ENCODE measurements at places on chromosomes 3 and 15.

DNA sequence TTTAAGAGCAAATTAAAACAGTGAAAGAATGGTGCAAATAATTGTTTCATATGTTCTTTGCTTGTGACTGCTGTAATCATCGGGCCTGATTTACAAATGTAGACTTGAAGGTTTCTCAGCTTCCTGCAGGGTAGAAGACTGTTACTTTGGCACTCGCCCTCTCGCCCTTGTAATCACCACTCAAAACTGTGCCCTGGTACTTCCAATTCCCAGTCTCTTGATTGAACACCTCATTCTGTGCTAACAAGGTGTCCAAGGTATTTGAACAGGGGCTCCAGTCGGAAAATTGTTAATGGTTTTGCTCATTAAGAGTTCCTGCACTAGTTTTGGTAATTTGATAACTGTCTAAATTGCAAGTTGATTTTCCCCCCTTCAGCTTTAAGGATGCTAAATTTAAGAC, 209.5 kb downstream of the ZIC1 start:
- no peak for DNase-seq

- no peak for DNase-seq
These were observed 65.8 kb upstream of the LEKR1 start for GRCh38 chr3:156760333-156760732.

DNA sequence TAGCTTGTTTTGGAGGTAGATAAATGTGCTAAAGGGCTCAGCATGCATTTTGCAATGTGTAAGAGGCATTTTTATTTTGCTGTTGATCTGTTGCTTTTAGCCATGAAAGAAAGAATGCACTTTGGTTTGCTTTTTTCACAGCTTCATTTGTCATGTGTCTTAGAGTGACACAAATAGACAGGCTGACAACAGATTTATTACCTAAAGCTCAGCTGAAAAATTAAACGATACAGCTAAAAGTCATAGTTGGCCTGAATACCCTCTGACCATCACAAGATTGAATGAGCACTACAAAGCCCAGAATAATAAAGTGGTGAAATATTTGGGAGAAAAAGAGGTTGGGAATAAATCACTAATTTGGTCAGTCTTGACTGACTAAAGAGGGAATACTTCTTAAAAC, 723.1 kb downstream of the CADM2 start:
- no peak for DNase-seq

- DNase-seq = no peak
These were observed 28.5 kb upstream of the DCUN1D1 start for GRCh38 chr3:183008800-183009199.

GRCh38 chr3:103371411-103371810, 936.6 kb downstream of the ZPLD1 start:
- DNase-seq = no peak

DNA sequence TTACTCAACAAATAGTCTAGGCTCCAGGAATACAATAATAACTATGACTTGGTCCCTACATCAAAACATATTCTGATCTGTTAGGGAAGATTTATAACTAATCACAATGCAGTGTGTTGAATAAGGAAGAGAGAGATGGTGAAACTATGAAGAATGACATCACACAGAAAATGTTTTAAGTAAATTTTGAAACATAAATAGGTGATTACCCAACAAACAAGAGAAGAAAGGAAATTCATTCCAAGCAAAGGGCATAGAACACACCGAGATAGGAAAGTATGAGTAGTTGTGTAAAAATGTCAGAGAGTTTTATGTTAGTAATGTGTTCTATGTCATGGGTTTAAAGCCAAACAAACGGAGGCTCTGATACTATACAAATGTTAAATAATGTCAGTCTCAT, 13.4 kb downstream of the SEC62 start:
- DNase-seq = no peak

DNA sequence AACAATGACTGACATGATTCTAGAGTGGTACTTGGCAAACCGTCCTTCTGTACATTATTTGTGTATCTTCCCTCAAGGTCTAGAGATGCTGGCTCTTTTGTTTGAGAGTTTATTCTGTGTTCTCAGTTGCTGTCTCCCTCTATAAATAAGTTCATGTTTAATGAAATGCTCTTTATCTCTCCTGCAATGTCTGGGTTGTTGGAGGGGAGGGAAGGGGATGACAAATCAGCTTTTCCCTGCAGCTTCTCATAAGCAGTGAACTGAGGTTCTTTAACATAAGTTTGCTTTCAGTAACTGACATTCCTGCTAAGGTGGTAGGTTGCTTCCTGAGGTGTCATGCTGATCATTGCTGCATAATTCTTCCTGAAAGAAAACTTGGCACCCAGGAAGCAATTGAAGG, 21.8 kb downstream of the ITPR1 start:
- no peak for DNase-seq

- no peak for DNase-seq
These were observed 197.6 kb downstream of the MINAR1 start for GRCh38 chr15:79629687-79630086.

DNA sequence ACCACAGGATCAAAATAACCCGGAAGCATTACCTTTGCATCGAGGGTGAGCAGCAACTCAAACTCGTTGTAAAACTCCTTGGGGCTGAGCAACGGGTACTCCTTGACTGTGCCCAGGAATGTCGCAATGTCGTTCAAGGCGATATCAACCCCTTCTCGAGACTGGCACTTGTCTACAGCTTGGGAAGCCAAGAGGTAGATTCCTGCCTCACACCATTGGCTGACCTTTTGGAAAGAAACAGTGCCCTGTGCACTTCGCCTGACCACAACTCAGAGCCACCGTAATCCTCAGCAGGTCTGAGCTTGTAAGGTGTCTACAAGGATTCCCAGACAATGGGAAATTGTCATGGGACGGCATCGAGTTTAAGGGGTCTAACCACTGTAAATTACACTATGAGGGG, 43.9 kb downstream of the B3GNT5 start:
- no peak for DNase-seq

DNA sequence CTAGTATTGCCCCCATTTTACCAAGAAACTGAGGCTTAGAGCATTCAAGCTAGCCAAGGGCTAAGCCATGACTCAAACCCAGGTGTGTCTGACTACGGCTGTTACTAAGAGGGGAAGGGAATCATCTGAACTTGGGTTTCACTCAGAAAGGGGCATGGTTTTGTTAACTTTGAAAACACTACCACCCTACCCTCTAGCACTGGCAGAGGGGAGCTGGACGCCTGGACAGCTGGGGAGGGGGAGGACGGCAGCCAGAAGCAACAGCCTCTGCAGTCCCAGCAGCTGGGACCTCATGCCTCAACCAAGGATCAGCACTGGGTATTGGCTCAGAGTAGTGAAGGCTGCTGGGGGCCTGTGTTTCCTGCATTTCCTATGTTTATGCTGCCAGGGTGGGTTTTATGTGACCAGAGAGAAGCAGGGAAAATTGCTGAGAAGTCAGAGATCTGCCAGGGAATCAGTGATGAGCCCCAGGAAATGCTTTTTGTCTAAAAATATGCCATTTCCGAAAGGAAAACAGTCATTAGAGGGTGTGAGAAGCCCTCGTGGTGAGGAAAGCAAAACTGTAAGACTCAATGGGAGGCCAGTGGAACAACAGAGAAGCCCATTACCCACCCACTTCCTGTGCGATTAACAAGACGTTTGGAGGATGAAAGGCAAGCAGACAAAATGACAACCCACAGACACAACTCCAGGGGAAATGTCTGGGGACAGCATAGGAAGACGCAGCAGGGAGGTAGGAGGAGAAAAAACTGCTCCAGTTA, 41.2 kb downstream of the LIPC start:
- DNase-seq = peak; percentile 50

GRCh38 chr15:68085052-68085451, 30.9 kb downstream of the PIAS1 start:
- no peak for DNase-seq

- no peak for DNase-seq
These were observed 15.8 kb upstream of the STIMATE start for GRCh38 chr3:52912885-52913731.

- DNase-seq = no peak
These were observed 247.8 kb downstream of the ALCAM start for GRCh38 chr3:105614288-105615030.

DNA sequence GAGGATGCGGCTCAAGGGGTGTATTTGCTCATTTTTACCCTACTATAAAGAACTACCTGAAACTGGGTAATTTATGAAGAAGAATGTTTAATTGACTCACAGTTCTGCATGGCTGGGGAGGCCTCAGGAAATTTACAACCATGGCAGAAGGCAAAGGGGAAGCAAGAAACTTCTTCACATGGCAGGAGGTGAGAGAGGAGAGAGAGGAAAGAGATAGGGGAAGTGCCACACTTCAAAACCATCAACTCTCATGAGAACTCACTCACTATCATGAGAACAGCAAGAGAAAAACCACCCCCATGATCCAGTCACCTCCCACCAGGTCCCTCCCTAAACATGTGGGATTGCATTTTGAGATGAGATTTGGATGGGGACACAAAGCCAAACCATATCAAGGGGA, 192.7 kb downstream of the DIPK2A start:
- no peak for DNase-seq

GRCh38 chr15:38624244-38625205, 59.9 kb upstream of the RASGRP1 start:
- no peak for DNase-seq

GRCh38 chr3:173547070-173547469, 149.5 kb downstream of the NLGN1 start:
- DNase-seq = no peak

- DNase-seq = peak; percentile 19
These were observed 725.5 kb upstream of the ARRDC4 start for GRCh38 chr15:97234851-97235610.

- peak; percentile 66 for DNase-seq
These were observed 4.2 kb downstream of the FURIN start for GRCh38 chr15:90872486-90873184.

DNA sequence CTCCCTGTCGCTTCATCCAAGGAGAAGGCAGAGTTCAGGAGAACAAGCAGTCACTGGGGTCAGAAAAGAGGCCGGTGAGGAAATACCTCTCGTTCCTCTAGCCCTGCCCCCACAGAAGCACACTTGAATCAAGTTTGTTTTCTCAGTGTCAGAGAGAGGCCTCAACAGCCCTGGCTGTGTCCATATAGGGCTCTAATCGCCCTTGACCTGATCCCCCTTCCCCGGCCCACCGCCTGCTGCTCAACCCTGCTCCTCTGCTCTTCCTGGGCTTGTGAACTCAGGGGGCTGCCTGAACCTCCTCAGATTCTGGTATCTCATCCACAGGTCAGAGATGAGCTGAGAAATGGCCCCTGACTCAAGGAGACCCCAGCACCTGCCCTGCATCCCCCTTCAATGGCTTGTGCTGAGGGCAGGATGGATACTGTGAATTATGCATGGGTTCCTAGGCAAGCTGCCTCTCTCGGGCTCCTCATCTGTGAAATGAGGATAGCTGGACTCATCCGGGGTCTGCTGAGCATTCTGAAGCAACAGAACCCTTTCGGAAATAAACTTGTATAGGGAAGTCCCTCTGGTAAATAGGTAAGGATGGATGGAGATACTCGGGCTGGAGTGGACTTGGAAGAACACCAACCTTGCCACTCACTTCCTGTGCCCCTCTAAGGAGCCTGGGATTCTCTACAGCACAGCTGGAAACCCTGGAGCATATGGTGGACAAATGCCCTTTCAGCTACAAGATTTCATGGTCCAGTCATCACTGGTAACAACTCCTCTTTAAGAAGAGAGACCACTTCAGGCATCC, 147.5 kb downstream of the STT3B start:
- DNase-seq = no peak

DNA sequence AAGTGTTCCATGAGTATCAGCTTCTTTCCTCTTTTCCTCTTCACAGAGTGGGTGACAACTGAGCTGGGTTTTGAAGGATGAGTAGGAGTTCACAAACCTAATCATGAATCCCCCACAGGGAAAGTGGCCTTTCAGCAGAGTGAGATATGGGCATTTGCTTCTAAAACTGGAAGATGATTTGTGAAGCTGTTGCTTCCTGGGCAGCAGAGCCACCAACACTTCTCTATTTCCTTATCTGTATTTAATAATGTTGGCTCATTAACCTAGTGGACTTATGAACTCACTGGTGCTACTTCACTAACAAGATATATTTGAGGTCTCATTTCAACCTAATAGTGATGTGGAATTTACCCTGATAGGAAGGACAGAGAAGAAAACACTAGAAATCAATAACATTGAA, 152.8 kb downstream of the SYNPR start:
- no peak for DNase-seq

- DNase-seq = no peak
These were observed 871.0 kb upstream of the CFAP20DC start for GRCh38 chr3:59920822-59921221.

DNA sequence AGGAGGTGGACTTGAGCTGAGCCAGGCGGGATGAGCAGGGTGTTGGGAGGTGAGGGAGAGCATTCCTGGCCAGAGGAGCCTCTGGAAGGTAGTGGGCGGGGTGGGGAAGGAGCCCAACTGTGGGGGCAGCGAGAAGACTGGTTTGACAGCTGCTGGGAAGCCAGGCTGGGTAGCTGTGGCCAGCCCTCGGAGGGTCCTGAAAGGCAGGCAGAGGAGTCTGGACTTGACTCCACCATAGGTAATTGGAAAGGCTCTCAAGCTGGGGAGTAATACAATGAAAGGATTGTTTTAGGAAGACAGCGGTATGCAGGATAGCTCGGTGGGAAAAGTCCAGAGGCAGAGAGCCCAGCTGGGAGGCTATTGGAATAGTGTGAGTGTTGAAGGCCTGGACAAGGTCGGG, 17.2 kb downstream of the EPHB3 start:
- no peak for DNase-seq

DNA sequence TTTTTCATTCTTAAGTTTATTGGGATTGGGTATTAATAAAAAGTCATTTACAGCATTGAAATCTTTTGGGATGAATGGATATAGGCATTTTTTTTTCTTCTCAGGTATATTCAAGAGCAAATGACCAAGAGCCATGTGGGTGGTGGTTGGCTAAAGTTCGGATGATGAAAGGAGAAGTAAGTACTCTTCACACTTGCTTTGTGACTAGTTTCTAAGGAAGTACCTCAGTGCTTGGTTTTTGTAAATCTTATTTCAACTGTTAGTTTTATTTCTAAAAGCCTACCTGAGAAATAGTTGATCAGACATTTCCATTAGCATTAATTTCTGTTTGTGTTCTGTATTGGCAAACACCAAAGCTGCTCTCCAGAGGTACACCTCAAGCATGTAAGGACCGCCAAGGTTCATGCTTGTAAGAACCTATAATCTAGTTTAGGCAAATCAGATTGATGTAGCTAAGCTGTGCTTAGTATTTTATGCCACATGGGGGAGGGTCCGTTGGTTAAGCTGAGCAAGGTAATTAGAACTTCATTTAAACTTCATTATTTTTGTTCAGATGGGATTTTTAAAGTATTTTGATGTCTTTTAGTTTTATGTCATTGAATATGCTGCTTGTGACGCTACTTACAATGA, 35.4 kb downstream of the FXR1 start:
- no peak for DNase-seq

DNA sequence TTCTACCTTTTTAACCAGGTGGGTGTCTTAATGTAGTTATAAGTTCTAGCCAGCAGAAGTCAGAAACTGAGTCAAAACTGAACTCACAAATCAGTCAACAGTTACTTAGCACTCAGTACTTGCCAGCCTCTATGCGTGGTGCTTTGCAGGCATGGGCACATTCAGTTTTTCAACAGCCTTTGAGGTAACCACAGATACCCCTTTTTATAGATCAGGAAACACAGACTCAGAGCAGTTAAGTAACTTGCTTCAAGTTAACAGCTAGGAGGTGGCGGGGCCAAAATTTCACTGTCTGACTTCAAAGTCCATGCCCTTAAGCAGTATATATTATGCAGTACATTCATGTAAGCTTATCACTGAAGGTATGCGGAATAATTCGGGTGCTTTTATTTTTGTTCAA, 139.4 kb downstream of the FHIT start:
- DNase-seq = no peak
